ENCODE measurements at places on chromosomes 7 and 10. TPM values are rescaled to one million over a fixed set of nuclear protein-coding genes. Genes with fewer than 3 reads are reported as not detected.

The PDCD4 gene
- 125 TPM for total RNA-seq

The GAD2 gene
- not detected for total RNA-seq

The ANXA8 gene
- not detected for total RNA-seq

- peak; percentile 19 for DNase-seq
- peaks cover 5% of the 10 kb centered on the region for H3K27me3 ChIP-seq
- no peak overlapping the region for H3K27ac ChIP-seq
- H3K4me3 ChIP-seq, result no peak overlapping the region
- no peaks in the 10 kb centered on the region for H3K36me3 ChIP-seq
- H3K4me1 ChIP-seq, result peaks cover 2% of the 10 kb centered on the region
These were observed 268.6 kb downstream of the KLF6 start for GRCh38 chr10:3516234-3516922.

The TBXAS1 gene
- 3.6 TPM for total RNA-seq

The CRHR2 gene
- not detected for total RNA-seq

The AGR3 gene
- total RNA-seq, result not detected

GRCh38 chr7:137844677-137845425 is 1.9 kb downstream of the DGKI start:
- H3K4me1 ChIP-seq, result peaks cover 2% of the 10 kb centered on the region
- no peak overlapping the region for H3K4me3 ChIP-seq
- no peak for DNase-seq
- peaks cover 60% of the 10 kb centered on the region for H3K27me3 ChIP-seq

- DNase-seq, result no peak
- no peaks in the 10 kb centered on the region for H3K27me3 ChIP-seq
- H3K4me3 ChIP-seq, result no peak overlapping the region
- H3K36me3 ChIP-seq, result no peaks in the 10 kb centered on the region
- H3K4me1 ChIP-seq, result peaks cover 8% of the 10 kb centered on the region
These were observed 8.1 kb downstream of the SFTPA2 start for GRCh38 chr10:79552143-79552542.

The ANXA11 gene
- 256 TPM for total RNA-seq

The PIK3CG gene
- 9.9 TPM for total RNA-seq

GRCh38 chr10:123722351-123722750 is 56.2 kb downstream of the GPR26 start:
- peaks cover 3% of the 10 kb centered on the region for H3K27me3 ChIP-seq
- no peak overlapping the region for H3K27ac ChIP-seq
- no peak overlapping the region for H3K4me3 ChIP-seq
- no peak for DNase-seq

DNA sequence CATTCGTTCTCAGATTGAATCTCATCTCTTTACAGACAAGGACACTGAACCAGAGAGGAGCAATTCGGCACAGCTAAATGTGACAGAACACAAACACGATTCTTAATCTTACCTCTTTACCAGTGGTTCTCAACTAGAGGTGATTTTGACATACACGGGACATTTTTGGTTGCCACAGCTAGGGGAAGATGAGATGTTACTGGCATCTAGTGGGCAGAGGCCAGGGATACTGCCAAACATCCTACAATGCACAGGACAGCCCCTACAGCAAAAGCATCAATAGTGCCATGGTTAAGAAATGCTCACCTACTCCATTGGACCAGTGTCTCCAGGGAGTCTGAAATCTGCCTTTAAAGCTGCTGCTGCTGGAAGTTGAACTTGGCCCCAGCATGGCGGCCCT is 27.3 kb downstream of the PDE1C start:
- no peak overlapping the region for H3K27ac ChIP-seq
- no peak overlapping the region for H3K4me3 ChIP-seq
- H3K4me1 ChIP-seq, result no peaks in the 10 kb centered on the region
- no peak for DNase-seq

DNA sequence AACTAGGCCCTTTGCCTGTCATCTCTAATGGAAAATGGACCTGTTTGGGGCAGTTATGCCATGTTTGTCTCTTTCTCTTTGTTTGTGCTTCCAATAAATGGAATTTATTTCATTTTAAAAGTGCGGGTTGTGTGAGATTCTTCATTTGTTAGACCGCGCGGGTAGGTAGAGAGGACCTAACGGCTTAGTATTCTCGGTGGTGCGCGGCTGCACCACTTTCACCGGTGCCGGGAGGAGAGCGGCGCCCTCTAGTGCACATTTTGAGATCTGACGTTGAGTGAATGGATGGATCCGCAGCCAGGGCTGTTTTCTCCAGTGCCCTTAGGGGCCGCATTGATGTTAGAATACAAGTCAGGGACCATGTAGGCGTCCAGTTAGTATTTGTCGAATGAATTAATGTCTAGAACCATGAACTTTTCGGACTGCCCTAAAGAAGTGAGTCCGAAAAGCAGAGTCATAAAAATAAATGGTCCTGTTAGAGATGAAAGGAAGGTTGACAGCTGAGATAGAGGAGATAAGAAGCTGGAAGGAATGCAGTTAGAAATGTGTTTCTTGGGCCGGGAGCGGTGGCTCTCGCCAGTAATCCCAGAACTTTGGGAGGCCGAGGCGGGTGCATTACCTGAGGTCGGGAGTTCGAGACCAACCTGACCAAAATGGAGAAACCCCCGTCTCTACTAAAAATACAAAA is 29.3 kb upstream of the GIMAP8 start:
- H3K4me1 ChIP-seq, result peaks cover 5% of the 10 kb centered on the region
- H3K27me3 ChIP-seq, result no peaks in the 10 kb centered on the region
- H3K36me3 ChIP-seq, result no peaks in the 10 kb centered on the region
- no peak overlapping the region for H3K4me3 ChIP-seq

The AGBL3 gene
- 2.2 TPM for total RNA-seq

The DGKB gene
- total RNA-seq, result not detected

GRCh38 chr7:3493499-3493898 is 192.4 kb downstream of the SDK1 start:
- H3K4me1 ChIP-seq, result peaks cover 23% of the 10 kb centered on the region
- H3K4me3 ChIP-seq, result no peak overlapping the region
- no peak overlapping the region for H3K27ac ChIP-seq

GRCh38 chr7:31104361-31105255 is 52.5 kb downstream of the ADCYAP1R1 start:
- H3K27me3 ChIP-seq, result peaks cover 2% of the 10 kb centered on the region
- H3K36me3 ChIP-seq, result no peaks in the 10 kb centered on the region
- H3K4me1 ChIP-seq, result no peaks in the 10 kb centered on the region
- no peak overlapping the region for H3K27ac ChIP-seq

DNA sequence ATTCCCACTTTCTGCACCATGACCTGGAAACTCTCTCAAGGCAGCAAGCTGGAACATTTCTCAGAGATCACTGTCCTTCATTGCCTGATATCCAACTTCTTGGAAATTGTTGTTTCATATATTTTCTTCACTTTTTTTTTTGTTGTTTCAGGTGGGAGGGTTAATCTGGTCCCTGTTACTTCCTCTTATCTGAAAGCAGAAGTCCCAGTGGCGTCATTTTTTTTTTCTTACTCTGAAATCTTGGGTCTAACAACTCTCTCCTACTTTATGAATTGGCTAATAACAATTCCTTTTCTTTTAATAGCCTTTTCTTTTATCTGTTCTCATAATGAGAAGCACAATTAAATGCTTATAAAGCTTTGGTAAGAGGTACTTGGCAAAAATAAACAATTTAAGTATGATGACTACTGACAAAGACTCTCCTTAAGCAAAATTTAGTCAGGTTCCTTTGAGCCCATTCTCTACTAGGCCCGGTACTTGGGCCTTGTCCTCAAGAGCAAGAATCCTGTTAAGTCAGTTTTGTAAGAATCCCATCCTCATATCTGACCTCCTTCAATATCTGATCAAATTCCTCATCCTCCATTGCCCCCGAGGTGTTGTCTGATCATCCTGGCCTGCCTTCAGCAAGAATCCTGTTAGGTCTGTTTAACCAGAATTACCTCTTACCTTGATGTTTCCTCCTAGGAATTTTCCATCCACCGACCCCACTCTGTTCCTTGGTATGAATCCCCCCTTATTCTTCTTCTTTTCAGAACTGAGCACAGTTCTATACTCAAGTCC is 11.5 kb upstream of the CC2D2B start:
- no peaks in the 10 kb centered on the region for H3K4me1 ChIP-seq
- no peak overlapping the region for H3K27ac ChIP-seq
- no peak overlapping the region for H3K4me3 ChIP-seq
- H3K36me3 ChIP-seq, result peaks cover 54% of the 10 kb centered on the region

DNA sequence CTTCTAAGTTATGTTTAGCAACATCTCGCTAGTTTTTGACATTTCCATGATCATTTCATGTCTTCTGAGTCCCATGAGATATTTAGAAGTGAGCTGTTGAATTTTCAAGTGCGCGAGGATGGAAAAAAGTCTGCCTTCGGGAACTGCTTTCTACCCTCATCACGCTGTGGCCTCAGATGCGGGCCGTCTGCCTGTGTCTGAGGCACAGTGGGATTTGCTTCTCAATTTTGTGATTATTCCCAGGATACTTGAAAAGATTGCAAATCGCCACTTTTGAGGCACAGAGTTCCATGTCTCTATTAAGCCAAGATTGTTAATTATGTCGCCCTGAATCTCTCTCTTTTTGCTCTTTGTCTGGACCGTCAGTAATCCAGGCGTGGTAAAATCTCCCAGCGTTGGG is 30.8 kb upstream of the NKX6-2 start:
- no peaks in the 10 kb centered on the region for H3K4me1 ChIP-seq
- no peaks in the 10 kb centered on the region for H3K36me3 ChIP-seq
- no peak overlapping the region for H3K4me3 ChIP-seq
- H3K27me3 ChIP-seq, result peaks cover 20% of the 10 kb centered on the region

DNA sequence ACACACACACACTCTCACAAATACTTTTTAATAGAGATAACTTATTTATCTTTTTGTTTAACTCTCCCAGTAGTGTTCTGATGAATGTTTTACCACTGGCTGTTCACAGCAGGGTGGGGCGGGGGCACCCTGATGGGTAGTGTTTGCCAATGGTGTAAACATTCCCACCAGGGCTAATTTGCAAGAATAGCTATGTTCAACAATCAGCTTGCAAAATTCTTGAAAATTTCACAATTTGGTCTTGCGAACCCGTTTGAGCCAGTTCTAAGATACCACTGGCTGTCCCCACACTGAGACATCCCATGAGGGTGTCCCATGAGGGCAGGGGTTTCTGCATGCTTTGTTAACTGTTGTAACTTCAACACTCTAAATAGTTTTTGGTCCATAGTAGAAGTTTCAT is 348.5 kb downstream of the CXCL12 start:
- no peak for DNase-seq
- no peaks in the 10 kb centered on the region for H3K4me1 ChIP-seq
- no peaks in the 10 kb centered on the region for H3K36me3 ChIP-seq
- H3K27ac ChIP-seq, result no peak overlapping the region
- peaks cover 5% of the 10 kb centered on the region for H3K27me3 ChIP-seq

Measured in activated CD4-positive, alpha-beta T cell treated with anti-CD3 and anti-CD28 coated beads for 36 hours (primary cell).